ENCODE measurements at places on chromosomes 3 and 15. TPM values are rescaled to one million over a fixed set of nuclear protein-coding genes. Genes with fewer than 3 reads are reported as not detected.

DNA sequence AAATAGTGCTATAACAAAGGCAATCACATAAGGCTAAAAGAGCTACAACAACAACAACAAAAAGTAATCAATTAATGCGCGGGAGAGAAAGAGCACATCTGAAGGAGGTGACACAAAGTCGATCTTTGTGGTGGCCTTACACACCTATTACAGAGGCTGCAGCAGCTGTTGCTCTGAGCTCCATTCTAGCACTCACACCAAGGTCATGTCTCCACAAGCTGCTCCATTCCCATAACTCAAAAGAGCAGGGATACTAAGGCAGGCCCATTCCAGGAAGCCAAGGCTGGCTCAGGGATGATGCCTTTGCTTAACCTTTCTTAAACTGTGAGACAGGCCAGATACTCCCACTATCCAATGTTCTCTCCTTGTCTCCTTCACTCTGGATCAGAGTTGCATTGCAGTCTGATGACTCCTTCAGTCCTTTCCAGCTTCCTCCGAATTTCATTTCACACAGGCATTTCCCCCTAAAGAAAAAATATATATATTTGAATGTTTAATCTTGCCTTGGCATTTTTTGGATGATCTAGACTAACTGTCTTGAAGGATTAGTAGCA lies 52.7 kb downstream of the SNTN start:
- H3K4me1 ChIP-seq, result no peaks in the 10 kb centered on the region
- H3K36me3 ChIP-seq, result no peaks in the 10 kb centered on the region
- no peak for DNase-seq
- no peaks in the 10 kb centered on the region for H3K27me3 ChIP-seq
- no peak overlapping the region for H3K27ac ChIP-seq

DNA sequence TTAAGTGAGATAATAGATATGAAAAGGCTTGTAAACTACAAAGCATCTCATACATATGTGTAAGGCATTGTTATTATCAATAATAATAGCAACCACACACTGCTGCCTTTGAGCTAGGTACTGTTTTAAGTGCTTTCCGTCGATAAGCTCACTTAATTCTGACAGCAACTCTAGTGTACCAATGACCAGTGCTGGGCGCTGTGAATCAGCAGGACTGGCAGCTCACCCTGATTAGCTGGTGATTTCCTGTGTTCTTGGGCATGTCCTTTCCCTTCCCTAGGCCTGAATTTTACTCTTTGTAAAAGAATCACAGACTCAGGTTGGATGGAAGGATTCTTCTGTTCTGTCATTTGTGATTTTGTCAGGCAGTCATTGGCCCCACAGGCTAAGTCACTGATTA lies 215.6 kb downstream of the LPP start:
- no peaks in the 10 kb centered on the region for H3K36me3 ChIP-seq
- H3K4me1 ChIP-seq, result peaks cover 4% of the 10 kb centered on the region
- DNase-seq, result no peak
- H3K4me3 ChIP-seq, result no peak overlapping the region

GP9 gene
- total RNA-seq, result not detected

CAMK2N2 gene
- total RNA-seq, result not detected

PLCH1 gene
- not detected for total RNA-seq

OSBPL10 gene
- 2.1 TPM for total RNA-seq

DNA sequence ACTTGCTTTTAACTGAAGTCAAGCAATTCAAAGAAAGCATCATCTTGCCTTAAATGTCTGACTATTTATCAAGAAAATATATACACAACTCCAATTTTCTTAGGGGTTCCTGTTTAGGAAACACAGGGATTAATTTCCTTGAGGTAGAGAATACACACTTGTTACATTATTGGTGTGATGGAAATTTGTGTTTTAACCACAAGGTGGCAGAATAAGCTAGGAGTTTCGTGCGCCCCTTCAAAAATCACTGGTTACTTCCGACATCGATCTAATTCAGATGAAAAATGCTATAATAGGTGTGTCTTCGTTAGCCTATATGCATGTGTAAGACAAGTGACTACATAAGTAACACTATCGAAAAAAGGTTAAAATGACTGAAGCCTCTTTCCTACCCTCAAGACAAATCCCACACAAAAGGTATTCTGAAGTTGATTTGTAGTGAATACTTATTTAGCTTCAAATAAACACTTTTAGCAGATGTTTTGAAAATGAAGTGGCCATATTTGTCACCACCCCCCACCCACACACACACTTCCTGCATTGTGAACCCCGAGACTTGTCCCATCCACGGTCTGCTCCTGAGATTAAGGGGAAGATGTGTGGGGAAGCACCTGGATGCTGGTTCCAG lies 246.5 kb downstream of the ROBO1 start:
- H3K4me1 ChIP-seq, result no peaks in the 10 kb centered on the region
- no peaks in the 10 kb centered on the region for H3K36me3 ChIP-seq
- no peak overlapping the region for H3K4me3 ChIP-seq
- no peaks in the 10 kb centered on the region for H3K27me3 ChIP-seq
- no peak for DNase-seq
- no peak overlapping the region for H3K27ac ChIP-seq

- H3K36me3 ChIP-seq, result no peaks in the 10 kb centered on the region
- no peaks in the 10 kb centered on the region for H3K4me1 ChIP-seq
- no peaks in the 10 kb centered on the region for H3K27me3 ChIP-seq
- no peak overlapping the region for H3K4me3 ChIP-seq
Measured at GRCh38 chr3:195058336-195059005, 212.5 kb downstream of the XXYLT1 start.

DNA sequence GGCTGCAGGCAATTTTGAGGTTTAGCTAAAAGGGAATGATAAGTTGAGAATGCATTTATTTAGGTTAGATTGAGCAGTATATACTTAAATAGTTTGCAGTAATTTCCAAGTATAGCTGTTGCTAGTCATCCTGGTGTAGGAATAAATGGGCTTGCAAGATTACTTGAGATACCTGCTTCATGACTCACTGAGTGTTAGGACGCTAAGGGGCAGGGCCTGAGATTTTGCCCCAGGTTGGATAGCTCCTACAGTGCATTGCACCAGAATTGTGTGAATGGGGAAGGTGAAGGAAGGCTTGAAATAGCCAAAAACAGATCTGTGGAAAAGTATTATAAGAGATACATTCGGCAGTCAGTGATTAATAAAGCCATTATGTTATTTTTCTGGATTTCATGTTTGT lies 72.8 kb downstream of the KCNH8 start:
- no peak for DNase-seq
- H3K27ac ChIP-seq, result no peak overlapping the region

GOLGA8K gene
- 0.32 TPM for total RNA-seq

Measured in T-cell (primary cell).